ENCODE measurements at places on chromosomes 4 and X.

GRCh38 chr4:6062133-6062532, 43.9 kb upstream of the C4orf50 start:
- no peak for DNase-seq

GRCh38 chrX:43835559-43835958, 46.7 kb downstream of the MAOB start:
- peak; percentile 50 for DNase-seq

DNA sequence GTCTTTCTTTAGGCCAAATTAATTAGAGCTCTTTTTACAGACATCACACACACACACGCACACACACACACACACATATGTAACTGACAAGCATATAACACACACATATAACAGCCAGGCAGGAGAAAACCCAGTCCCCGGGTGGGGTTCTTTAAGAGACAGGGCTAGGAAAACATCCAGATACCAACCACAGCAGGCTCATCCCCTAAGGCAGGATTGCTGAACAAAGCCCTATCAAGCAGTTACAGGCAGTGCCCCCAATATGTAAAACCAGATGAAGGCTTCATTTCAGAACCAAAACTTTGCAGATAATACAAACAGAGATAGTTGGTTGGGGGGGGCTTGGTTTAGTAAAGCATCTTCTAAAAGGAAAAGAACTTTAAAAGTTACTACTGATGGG, 18.0 kb upstream of the FAM47E start:
- no peak for DNase-seq

- no peak for DNase-seq
These were observed 384.5 kb downstream of the RPA4 start for GRCh38 chrX:97268182-97268680.

GRCh38 chr4:128917781-128918180, 108.3 kb downstream of the JADE1 start:
- no peak for DNase-seq

- no peak for DNase-seq
These were observed 331.0 kb upstream of the EMCN start for GRCh38 chr4:100848841-100849240.

GRCh38 chrX:16839219-16839851, 30.8 kb downstream of the RBBP7 start:
- no peak for DNase-seq

- no peak for DNase-seq
These were observed 176.7 kb downstream of the LDB2 start for GRCh38 chr4:16721613-16722291.

DNA sequence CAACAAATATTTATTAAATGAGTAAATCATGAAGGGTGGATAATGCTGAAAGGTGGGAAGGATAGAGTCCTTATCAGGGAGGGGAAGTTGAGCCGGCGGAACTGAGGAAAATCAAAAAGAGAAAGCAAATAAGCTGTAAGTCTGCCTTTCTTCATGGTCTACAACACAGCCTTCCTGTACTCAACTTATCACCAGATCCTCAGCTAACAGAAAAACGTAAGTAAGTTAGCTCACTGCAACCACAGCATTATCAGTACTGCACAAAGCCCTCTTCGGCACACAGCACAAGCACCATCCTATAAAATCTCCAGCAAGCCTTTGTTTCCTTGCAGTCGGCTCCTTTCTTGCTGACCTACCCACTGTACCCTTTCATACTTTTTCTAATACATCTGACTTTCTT, 70.3 kb downstream of the CRMP1 start:
- DNase-seq, result no peak

- DNase-seq, result no peak
These were observed 134.4 kb upstream of the VEGFC start for GRCh38 chr4:176927117-176927516.

DNA sequence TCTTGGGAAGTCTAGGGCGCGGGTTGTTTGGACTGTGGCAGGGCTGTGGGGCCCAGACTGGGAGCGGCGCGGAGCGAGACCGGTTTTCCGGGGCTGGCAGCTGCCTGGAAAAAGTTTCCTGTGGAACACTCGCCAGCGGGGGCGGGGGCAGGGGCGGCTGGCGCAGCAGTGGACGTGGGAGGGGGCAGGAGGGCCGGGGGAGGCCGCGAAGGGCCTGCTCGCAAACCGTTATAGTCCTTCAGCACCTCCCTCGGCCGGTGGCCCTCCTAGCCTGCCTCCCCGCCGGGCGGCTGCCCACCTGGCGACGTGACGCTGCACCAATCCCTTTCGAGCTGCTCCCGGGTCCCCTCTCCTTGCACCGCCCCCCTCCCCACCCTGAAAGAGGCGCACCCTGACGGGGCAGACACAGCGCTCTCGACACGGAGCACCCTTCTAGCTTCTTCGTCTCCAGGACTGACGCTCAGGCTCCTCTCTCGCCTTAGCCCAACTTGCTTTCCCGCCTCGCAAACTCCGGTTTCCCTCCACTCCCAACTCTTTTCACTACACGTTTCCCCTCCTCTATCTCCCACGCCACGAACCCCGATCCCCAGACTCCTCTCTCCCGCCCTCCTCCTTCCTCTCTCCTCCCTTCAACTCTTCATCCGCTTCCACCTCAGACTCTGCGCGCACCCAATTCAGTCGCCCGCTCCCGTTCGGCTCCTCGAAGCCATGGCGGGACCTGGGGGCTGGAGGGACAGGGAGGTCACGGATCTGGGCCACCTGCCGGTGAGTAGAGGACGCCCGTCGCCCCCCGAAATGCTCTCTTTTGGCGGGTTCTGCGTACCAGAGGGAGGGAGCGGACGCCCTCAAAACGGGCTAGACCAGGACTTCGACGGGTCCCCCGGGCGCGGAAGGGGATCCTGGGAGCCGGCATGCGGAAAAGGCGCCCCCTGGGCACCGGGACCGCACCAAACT, at the start of gene NRK:
TSS of gene NRK (plus strand) at position 402 of the 954 bp plus-strand sequence. CDS start at position 709, 307 bp downstream.
- DNase-seq, result no peak

DNA sequence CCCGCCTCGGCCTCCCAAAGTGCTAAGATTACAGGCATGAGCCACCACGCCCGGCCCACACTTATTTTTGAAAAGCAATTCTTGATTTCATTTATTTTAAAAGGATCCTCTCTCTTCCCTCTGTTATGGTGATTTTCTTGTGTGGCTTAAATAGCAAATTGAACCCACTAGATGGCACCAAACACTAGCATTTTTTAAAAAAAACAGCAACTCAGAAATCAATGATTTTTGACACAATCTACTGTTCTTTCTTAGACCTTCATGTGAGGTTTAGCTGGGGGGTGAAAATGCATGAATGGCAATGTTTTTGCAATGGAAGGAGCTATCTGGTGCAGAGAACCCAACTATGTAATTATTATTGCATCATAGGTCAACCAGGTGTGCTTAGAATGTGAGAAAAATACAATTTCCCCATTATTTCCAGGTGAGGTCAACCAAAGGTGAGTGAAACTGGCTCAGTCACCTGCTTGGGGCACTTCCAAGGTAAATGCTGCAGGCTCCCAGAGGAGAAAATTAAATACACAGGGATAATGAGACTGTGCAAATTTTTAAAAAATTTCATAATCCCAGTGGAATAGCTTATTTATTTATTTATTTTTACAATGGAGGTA, 226.7 kb upstream of the PRKX start:
- peak; percentile 16 for DNase-seq

DNA sequence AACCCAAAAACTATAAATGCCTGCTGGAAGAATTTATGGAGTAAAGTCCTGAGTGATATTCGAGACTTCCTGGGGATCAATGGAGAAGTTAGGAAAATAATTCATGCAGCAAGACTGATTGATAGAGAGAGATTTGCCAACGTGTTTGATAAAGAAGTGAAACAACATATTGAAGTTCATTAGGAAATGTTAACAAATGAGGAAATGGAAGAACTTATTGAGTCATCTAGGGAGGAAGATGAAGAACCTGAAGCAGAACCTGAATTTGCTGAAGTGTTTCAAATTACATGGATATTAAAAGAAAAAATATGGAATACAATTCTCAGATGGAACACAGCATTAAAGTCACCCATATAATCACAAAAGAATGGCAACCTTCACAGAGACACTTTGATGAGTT, 39.0 kb downstream of the DDX60 start:
- DNase-seq, result peak; percentile 23

GRCh38 chr4:186445040-186445439, 110.3 kb downstream of the MTNR1A start:
- no peak for DNase-seq

DNA sequence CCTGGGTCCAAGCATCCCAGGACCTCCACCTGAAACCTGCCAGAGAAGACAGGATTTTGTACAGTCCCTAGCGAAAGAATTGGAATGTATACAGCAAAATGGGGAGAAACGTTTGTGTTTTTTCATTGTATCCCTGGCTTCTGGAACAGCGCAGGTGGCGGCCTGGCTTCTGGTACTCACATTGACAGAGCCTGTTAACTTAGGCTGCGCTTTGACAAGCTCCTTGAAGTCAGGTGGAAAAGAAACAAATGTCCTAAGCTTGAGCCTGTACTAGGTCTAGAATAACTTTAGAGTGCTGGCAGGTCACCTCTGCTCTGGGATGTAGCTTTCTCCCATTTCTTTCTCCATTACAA, 343.7 kb upstream of the KLF3 start:
- no peak for DNase-seq

- no peak for DNase-seq
These were observed 117.0 kb downstream of the KDR start for GRCh38 chr4:55008166-55009056.

GRCh38 chr4:75630174-75630936, at the start of gene CDKL2:
TSS of gene CDKL2 (minus strand) at chr4:75630528. CDS start at chr4:75625988, 4,540 bp downstream.
- DNase-seq, result peak; percentile 67

- DNase-seq, result peak; percentile 8
These were observed 24.0 kb downstream of the TAB3 start for GRCh38 chrX:30865015-30865414.

DNA sequence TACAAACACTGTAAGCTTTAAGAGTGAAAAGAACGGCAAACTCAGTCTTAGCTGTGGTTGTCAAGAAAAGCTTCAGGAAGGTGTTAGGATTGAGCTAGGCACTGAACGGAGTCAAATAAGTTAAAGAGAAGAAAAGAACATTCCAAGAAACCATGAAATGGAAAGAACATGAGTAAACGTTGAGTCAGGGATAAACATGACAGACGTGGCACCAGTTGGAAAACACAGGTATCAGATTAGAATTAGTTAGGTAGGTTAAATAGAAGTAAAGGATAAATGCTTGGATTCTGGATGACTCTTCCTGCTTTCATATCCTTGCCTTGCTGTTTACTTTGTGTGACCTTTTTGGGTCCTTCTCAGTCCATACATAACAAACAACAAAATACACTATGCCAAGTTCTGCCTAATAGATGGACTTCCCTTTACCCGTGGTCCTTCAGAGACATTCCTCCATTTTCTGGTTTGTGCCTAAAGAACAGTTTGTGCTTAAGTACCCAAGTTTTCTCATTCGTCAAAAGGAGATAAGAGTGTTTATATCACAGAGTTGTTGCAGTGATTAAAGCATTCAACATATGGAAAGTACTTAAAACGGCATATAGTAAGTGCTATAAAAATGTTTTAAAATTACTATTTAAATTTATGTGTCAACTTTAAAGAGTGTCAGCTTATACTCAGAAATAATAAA, 446.9 kb downstream of the TMA16 start:
- no peak for DNase-seq

DNA sequence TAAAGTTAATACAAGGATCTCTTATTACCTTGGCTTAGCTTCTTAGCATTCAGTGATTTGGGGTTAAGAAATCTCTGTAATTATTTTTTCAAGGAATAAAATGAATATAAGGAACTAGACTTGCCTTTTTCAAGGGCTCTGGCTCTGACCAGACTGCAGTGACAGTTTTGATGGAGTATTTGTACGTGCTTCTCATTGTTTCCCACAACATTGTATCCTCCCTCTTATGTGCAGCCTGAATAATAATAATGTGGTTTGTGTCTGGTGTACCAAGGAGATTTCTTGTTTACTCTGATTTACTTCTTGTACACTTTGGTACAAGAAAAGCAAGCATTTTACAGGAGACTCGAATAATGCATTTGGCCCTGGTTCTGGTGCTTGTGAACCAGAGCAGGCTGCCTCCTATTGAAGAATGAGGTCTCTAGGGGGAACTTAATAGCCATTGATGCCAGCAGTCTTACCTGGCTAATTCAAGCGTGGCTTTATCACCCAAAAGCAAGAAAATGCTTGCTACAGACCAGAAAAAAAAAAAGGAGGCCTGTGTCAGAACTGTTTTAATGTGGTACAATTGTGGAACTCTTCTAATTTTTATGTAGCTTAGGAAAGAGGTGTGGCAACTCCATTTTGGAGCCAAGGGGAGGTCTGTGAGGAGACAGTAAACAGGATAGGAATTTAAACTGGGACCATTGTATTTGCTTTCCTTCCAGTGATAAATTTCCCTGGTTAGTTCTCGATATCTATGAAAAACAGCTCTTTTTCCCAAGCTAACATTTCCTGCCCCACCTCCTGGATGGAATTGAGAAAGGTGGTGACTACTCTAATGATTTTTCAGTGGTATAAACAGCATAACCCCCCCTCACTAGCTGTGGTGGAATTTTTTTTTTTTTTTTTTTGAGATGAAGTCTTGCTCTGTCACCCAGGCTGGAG, 5.6 kb downstream of the OTC start:
- no peak for DNase-seq

DNA sequence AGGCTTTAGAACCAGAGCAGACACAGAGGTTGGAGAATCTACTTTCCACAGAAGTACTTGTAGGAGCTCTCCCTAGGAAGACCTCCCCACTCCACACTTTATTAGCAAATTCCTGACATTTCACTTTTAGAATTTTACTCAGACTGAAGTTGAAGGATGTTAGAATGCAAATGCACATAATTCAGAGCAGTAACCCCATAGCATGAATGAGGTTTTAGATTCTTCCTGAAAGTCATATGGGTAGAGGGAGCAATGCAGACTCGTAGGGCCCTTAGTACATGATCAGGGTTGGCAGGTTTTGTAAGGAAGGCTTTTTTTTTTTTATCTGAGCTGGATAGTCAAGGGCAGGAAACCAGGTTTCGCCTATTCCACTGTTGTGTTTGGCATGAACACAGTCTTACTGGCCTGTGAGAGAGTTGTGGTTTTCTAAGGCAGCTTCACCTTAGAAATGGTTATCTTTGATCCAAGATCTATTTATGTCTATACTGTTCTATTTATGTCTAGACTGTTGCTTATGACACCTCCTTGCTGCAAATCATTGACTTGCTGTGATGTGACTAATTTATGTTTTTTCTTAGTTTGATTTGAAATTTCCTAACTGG, 48.9 kb downstream of the SPATA18 start:
- no peak for DNase-seq

GRCh38 chr4:139018501-139018900, 2.9 kb downstream of the NOCT start:
- no peak for DNase-seq

- peak; percentile 59 for DNase-seq
These were observed 112.5 kb upstream of the ATP6AP2 start for GRCh38 chrX:40468033-40468846.

GRCh38 chr4:18930487-18930886, 908.9 kb upstream of the LCORL start:
- no peak for DNase-seq

DNA sequence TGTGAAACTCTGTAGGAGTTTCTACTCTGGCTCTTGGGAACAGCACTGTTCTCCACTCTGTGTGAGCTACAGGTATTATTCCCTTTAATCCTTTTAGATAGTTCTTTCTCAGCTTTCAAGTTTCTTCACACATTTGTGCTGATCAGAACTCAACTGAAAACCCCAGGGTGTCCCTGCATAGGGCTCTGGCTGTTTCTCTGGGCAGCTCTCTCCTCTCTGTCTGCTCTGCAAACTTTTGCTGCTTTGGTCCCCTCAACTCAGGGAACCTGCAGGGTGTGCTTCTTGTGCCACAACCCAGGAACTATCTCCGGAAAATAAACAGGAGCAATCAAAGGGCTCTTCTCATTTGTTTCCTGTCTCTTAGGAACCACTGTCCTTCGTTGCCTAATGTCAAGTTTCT, 196.6 kb upstream of the GABRA2 start:
- DNase-seq, result no peak

Measured in suppressor macrophage treated with lipopolysaccharide for 4 hours (primary cell).